ENCODE measurements at places on chromosomes 2 and 18.
A peak's percentile ranks its signal among the peaks of the same experiment; 100 is the strongest.

DNA sequence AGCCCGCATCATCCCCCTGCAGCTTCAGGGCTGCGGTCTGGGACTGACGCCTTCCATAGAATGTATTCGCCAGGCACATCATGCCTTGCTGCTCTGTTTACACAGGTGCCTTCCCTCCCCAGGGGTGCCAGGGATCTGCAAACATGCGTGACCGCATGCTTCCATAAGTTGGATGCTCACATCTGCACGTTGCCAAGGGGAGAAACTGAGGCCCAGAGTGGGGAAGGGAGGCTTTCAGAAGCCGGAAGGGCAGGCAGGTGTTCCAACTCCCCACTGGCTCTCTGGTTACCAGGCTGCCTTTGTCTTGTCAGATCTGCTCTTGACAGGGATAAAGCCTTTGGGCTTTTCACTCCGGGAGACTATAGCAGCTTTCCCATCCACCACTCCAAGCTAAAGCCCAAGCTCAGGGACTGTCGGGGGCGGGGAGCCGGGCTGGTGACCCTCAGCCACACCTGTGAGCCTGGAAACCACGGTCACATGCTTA, 125.8 kb upstream of the TNP1 start:
- DNase-seq, result no peak

- DNase-seq, result no peak
These were observed 132.4 kb upstream of the TRIB2 start for GRCh38 chr2:12584338-12584737.

GRCh38 chr2:126994340-126994777, 95.7 kb downstream of the TEX51 start:
- no peak for DNase-seq

GRCh38 chr2:203578759-203579643, 43.9 kb upstream of the RAPH1 start:
- no peak for DNase-seq

- no peak for DNase-seq
These were observed 412 bp downstream of the GPD2 start for GRCh38 chr2:156436497-156437085.

- no peak for DNase-seq
These were observed 153.6 kb upstream of the COL3A1 start for GRCh38 chr2:188820576-188820975.

DNA sequence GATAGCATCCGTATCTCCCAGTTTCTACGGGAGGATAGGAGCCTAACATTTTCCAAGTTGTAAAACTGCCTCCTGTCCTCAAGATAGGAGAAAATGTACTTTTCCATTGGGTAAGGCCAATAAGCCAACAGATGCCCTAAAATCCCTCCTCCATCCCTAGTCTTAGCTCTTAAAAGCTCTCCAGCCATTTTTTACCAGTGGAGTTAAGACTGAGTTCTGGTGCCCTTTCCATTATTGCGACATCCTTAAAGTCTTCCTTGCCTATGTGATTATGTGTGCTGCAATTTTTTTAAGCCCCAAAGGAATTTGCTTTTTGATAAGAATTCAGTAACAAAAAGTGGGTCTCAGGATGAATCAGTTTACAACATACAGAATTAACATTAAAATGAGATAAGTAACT, 33.0 kb downstream of the LINC00305 start:
- no peak for DNase-seq

GRCh38 chr2:26756337-26756736, 7.7 kb upstream of the SLC35F6 start:
- no peak for DNase-seq

- DNase-seq, result no peak
These were observed 8.3 kb downstream of the ALPP start for GRCh38 chr2:232386740-232387450.

GRCh38 chr2:62724886-62725711, 19.6 kb downstream of the EHBP1 start:
- DNase-seq, result no peak

- DNase-seq, result no peak
These were observed 121.0 kb upstream of the SLC39A10 start for GRCh38 chr2:195535911-195536522.

- no peak for DNase-seq
These were observed 341.2 kb downstream of the ZNF521 start for GRCh38 chr18:25010623-25011374.

GRCh38 chr2:213316001-213316735, 31.9 kb downstream of the SPAG16 start:
- peak; percentile 1 for DNase-seq

- DNase-seq, result no peak
These were observed 94.6 kb upstream of the CAVIN2 start for GRCh38 chr2:191941376-191941929.
